T-helper 1 cell (primary cell): ENCODE measurements at places on chromosomes 5 and 9.
A peak's percentile ranks its signal among the peaks of the same experiment; 100 is the strongest.

DNA sequence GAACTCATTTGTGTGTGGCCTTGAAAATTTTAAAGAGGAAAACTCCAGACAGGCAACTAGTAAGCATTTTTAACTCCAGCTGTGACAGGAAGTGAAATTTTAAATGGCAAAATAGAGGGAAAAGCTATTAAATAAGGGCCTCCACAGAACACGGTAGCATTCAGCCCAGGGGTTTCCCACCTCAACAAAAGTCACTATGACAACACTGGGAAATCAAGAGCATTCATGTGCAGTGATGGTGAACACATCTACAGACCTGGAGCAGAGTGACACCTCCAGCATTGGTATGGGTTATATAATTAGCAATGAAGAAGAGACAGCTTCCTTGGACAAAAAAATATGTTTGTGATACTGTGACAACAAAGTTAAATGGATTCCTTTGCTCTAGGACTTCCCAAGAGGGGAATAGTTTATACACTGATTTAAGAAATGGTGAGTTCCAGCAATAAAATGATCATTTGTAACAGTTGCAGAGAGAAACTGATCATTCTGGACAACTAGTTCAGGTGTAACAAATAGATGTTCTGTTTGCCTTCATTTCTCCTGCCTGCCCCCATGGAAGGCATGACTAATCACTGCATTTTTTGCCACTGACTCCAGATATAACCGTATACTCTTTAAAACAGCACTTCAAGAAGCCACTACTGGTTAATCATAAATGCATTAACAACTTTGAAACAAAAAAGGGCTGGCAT is 93.3 kb upstream of the SLC44A1 start:
- no peak for DNase-seq

DNA sequence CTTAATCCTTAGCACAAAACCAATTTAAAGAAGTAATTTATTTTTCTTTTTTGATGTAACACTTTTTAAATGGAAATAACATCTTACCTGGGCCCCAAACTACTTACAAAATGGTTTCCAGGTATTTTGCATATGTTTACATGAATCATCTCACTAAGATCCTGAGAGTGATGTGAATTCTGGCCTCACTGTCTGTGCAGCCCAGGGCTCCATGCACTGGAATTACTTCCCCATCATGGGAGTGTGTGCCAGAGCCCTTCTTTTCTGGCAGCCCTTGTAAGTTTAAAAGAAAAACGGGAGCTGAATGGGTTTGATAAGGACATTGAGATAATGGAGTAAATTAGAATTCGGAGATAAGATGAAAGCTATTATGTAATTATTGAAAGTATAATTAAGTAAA is 12.2 kb upstream of the F2R start:
- DNase-seq, result no peak

- DNase-seq, result no peak
These were observed 9.2 kb upstream of the RARS1 start for GRCh38 chr5:168477060-168477459.

- no peak for DNase-seq
These were observed 18.0 kb downstream of the IARS1 start for GRCh38 chr9:92275541-92275940.

GRCh38 chr5:146047396-146047795 is 58.0 kb downstream of the PLAC8L1 start:
- DNase-seq, result no peak

DNA sequence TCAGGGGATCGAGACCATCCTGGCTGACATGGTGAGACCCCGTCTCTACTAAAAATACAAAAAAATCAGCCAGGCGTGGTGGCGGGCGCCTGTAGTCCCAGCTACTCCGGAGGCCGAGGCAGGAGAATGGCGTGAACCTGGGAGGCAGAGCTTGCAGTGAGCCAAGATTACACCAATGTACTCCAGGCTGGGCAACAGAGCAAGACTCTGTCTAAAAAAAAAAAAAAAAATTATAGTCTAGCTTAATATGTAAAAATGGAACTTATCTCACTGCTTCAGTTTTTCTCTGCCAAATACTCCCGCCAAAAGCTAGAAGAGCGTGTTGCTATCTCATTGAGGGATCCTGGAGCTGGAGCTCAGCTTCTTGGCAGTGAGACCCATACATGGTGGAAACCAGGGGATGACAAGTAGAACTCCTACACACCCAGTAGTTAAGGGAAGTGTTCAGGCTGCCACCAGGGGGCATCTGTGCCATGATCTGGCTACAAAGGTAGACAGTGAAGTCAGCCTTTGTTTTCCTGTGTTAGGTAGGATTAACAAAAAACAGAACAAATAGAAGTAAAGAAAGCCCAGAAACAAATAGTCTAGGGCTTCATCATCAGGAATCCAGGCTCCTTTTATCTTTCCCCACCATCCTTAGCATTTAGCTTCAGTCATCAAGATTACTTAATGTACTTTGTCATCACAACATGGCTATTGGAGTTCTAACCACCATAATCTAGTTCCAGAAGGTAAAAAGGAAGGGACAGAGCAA is 33.6 kb upstream of the GLIPR2 start:
- DNase-seq, result peak; percentile 75

DNA sequence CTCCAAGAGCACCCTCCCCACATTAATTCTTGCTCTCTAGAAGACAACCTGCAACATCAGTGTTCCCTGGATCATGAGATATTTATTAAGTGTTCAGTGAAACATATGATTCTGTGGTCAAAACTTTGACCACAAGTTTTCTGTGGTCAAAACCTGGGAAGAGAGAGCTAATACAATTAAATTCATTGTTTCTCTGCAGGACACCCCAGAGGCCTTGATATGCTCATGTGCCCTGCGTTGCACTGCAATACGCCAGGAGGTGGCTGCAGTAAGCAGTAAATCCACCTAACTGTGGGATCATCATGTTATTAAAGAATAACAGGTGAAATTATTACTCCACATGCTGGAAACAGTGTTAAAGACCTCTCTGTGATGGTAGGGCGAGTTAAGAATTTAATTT is 109.3 kb upstream of the SPDL1 start:
- DNase-seq, result no peak

DNA sequence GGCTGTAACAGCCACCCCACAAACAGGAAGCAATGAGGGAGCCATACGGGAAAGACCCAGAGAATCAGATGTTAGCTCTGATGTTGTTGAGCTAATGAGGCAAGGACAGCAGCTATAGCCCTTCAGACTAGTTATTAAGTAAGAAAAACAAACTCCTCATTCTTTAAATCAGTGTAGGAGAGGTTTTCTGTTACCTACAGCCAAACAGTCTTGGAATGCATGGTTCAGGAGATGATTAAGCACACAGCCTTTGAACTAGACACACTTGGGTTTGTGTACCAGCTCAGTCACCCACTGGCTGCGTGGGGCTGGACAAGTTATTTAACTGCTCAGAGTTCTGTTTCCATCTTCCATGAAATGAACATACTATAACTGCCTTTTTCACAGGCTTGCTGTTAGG is 68.1 kb downstream of the SPOCK1 start:
- DNase-seq, result no peak

DNA sequence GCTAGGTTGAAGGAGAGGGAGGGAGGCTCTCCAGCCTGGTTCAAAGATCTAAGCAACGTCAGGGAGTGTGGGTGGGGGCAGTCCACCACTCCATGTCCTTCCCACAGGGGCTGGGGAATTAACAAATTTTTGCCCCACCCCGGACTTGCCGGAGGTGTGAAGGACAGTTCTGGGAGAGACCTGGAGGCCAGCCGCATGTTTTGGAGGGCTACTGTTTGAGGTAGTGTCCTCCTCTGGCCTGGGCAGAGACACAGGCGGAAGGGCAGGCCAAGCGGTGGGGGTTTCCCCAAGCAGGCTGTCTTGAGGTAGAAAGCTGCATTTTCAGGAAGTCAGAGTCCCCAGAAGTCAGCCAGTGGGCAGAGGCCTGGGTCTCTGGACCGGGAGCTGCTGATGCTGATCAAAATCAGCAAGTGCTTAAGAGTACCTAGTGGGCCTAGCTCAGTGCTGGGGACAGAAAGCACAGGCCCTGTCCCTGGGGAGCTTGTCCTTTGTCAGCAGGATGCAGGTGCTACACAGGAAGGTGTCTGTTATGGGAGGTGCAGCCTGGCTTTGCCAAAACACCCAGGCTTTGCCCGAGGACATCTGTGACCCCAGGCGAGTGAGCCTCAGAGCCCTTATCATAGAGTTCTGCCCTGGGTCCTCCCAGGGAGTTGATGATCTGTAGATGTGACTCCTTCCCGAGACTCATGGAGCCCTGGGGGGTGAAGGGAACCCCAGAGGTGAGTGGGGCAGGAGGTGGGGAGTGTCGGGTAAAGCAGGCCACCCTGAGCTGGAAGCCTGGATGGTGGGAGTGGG is 18.5 kb downstream of the JADE2 start:
- peak; percentile 53 for DNase-seq

- no peak for DNase-seq
These were observed 58.3 kb upstream of the CPEB4 start for GRCh38 chr5:173829826-173830225.

DNA sequence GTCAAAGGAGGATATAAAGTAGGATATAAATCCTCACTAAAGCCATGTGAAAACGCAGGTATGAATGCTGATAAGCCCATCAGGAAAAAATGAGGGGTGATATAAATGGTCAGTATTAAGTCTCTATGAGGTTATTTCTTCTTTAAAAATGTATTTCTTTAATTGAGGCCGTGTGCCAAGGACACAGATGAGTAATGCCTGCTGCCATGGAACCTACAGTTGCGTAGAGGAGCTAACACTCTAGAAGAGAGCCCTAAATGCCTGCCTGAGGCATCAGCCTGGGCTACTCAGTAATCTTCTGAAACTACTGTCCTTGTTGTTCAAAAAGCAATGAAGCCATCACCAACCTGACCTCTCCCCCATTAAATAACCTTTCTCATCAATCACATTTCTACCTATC is 84.9 kb downstream of the KLHL3 start:
- DNase-seq, result no peak

DNA sequence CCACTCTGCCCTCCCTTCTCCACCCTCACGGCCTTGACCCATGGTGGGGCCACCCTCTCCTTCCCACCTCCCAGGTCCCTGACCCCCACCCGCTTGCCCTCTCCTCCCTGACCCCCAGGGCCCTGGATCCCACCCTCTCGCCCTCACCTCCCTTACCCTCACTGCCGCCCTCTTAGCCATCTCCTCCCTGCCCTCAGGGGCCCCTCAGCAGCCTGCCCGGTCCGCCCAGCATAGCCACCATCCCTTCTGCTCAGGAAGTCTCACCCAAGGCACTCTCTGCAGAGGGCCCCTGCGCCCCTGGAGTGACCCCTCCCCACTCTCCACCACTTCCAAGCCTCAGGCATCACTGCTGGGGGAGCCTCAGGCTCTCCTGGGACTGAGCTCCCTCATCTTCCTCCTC is 66.3 kb downstream of the MRPL36 start:
- no peak for DNase-seq

- no peak for DNase-seq
These were observed 13.0 kb upstream of the SMIM32 start for GRCh38 chr5:136205941-136206340.

GRCh38 chr9:96450613-96451528 is 902 bp downstream of the HABP4 start:
- peak; percentile 16 for DNase-seq

DNA sequence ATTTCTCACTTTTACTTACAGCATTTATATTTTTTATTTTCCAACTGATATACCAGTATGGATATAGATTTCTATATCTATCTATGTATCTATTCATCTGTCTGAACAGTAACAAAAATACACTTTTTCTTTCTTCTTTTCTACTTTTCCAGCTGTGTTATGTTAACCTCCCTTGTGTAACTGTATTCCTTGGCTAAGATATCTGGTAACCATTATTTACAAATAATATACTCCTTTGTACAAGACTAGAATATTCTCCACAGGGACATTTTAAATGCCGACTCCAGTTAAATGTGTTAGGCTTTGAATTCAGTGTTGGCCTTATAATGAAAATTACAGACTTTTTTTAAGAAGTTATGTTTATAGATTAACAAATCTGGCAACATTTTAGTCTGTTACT is 168.7 kb downstream of the XRCC4 start:
- DNase-seq, result no peak

DNA sequence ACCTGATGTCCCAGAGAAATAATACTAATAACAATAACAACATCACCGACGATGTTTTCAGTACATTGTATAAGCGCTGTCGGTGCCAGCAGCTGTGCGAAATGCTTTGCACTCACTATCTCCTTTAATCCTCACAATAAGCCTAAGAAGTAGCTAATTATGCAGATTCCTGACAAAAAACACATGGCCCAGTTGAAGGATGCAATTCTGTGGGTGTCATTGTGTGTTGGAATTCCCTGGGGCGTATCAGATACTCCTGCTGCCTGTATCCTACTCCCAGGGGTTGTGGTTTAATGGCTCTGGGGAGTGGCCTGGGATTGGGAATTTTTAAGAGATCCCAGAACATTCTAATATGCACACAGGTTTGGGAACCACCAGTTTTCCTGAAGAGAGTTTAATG is 154.0 kb downstream of the RGS3 start:
- no peak for DNase-seq

- DNase-seq, result no peak
These were observed 22.5 kb downstream of the APBA1 start for GRCh38 chr9:69649566-69650250.

DNA sequence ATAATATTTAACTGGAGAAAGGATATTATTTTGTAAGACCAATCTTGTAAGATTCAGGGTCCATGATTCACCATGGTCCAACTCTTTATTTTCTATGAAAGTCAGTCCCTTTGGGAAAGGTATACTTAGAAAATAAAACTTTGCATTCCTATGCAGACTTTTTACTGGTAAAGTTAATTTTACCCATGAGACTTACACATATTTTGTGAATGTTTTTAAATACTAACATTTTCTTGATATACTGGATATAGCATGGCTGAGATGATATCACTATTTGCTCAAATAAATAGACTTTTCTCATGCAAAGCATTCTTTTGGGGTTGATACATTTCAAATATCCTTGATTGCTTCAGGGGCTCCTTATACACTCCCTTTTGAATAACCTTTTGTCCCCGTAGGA is 512.1 kb downstream of the MAN2A1 start:
- DNase-seq, result no peak

DNA sequence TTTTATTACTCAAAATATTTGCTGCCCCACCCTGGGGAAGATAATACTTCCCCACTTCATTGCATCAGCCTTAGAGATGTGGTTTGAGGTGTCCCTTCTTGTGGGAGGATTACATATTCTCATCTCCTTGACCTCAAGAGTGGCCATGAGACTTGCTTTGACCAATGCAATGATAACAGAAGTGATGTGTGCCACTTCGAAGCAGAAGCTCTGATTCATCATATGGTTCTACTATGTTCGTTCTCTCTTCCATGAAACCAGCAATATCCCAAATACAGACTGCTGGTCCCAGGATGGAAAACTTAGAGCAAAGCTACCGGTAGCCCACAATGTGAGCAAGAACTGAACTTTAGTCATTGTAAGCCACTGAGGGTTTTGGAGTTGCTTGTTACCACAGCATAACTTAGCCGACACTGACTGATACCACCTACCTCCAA is 92.0 kb downstream of the THBS4 start:
- no peak for DNase-seq
